ENCODE measurements at places on chromosomes 4 and X. TPM values are rescaled to one million over a fixed set of nuclear protein-coding genes. Genes with fewer than 3 reads are reported as not detected.

DNA sequence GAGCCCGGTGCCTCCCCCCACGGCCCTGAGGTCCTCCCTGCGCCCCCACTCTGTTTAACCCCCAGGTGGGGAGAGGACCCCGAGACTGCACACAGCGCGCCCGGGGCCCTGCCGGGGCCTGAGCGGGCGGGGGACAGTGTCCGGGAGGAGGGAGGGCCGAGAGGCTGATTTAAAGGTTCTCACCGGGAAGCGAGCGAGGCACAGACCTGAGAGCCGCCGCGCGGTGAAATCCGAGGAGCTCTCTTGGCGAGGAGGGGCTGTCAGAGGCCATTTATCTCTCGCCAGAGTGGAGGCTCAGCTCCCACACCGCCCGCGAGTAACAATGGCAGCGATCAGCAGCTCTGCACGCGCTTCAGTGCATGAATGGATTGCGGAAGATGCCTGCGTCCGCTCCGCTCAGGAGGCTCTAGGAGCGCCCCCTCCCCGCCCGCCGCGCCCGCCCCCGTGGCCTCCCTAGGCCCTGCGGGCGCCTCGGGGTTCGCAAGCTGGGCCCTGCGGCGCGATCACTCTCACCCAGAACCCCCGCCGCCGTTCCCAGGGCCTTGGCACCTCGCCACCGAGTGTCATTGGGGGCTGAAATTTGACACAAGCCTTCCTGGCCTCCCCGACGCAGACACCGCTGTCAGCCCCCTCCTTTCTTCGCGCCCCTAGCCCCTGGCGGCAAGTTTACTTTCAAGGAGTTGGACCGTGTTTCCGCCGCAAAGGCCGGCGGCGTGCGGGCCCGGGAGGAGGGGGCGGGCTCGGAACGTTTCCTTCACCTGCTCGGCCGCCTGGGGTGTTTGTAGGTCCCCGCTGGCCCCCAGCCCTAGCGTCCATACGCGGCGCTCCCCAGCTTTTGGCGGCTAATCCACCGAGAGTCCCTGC lies 48.7 kb upstream of the BCOR start:
- DNase-seq: no peak

The IKBKG gene
- total RNA-seq: 18.1 TPM

- DNase-seq: no peak
Measured at GRCh38 chr4:109969919-109970318, 57.2 kb downstream of the EGF start.

DNA sequence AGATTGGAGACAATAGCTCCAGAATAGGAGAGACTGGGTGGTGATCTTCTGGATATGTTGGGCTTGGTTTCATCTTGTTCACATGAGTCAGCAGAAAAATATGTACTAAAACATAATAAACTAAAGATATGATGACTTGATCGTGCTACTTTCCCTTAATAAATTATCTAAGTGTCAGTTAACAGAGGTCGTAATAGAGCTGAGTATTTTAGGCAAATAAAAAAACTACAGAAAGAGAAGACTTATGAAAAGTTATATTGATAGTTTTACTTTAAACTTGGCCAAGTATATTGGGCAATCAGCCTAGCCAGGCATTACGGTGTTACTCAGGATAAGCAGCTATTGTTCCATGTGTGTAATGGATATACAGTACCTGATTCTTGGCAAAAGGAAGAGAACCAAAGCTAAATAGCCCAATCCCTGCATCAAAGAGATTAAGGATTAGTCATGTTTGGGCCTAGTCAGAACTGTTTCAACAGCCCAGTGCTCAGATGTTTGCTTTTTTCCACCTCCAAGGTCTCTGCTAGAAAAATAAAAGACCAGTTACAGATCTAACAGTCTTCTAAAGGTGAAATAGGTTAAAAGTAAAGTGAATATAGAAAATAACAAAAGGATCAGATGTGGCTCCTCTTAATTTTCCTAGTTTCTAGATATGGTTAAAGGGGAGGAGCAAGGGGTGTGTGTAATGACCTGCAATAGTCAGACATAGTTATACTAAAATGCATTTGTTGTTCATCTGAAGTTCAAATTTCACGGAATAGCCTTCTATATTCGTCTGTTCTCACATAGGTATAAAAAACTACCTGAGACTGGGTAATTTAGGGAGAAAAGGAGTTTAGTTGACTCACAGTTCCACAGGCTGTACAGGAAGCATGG lies 262.6 kb downstream of the ADGRL3 start:
- no peak for DNase-seq

The HSFX4 gene
- not detected for total RNA-seq

The HELT gene
- total RNA-seq: 0.35 TPM

The ZBTB49 gene
- 6.8 TPM for total RNA-seq

- no peak for DNase-seq
Measured at GRCh38 chr4:127140306-127140705, 492.5 kb upstream of the INTU start.

The ODAPH gene
- total RNA-seq: not detected

The S100G gene
- not detected for total RNA-seq

GRCh38 chrX:30864383-30864785 lies 24.7 kb downstream of the TAB3 start:
- no peak for DNase-seq

DNA sequence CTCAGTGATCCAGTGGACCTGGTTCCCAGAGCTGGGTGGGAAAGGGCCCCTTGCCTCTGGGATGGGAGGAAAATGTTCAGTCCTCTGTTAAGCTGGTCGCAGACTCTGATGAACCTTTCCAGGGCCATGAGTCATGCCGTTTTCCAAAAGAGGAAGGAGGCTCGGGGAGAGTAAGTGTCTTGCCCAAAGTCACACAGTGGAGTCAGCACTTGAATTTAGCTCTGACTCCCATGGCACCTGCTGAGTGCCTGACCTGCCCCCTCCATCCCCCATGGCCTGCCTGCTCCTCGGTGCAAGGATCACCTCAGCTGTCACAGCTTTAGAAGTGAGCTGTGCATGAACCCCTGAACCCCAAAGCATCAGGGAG lies 14.0 kb upstream of the KIAA0232 start:
- no peak for DNase-seq

GRCh38 chr4:147510962-147511668 lies 30.2 kb downstream of the EDNRA start:
- DNase-seq: no peak

DNA sequence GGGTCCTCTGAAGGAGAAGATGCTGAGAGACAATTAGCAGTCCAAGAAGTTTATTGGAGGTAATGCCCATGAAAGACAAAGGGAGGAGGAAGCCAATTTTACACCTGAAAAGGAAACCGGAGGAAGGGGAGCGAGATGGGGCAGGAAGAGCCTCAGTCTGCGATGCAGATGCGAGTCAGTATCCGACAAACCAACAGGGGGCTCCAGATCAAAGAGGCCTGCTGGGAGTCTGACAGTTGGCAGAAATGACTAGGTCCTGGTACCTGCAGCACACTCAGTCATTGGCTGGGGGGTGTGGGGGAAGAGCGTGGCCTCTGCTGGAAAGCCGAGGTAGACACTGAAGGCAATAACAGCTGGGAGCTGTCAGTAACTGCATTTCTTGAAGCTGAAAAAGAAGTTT lies 231.1 kb upstream of the CENPE start:
- DNase-seq: peak; percentile 77

DNA sequence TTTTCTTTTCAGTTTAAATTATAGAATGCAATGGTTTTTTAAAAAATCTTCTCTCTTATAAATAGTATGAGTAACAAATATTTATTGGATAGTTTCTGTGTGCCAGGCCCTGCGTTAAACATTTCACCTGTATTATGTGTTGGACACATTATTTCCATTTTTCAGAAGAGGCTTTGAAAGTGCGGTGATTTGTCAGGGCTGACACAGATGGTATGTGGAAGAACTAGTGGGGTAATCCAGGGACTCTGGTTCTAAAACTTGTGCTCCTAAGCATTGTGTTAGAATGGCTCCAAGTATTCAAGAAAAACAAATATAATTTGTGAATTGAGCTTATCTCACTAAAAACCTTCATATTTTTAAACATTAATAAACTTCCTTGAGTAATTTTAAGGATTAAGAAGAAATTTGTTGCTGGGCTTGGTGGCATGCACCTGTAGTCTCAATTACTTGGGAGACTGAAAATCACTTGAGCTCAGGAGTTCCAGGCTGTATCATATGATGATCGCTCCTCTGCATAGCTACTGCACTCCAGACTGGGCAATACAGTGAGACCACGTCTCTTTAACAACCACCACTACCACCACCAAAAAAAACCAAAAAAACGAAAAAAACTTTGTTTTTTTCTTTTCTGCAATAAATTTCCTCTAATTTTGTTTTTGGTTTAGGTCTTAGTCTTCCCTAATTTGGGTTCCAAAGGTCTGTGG lies 40.0 kb downstream of the RAPGEF2 start:
- DNase-seq: no peak

- no peak for DNase-seq
Measured at GRCh38 chr4:79650794-79651431, 242.9 kb upstream of the GK2 start.

DNA sequence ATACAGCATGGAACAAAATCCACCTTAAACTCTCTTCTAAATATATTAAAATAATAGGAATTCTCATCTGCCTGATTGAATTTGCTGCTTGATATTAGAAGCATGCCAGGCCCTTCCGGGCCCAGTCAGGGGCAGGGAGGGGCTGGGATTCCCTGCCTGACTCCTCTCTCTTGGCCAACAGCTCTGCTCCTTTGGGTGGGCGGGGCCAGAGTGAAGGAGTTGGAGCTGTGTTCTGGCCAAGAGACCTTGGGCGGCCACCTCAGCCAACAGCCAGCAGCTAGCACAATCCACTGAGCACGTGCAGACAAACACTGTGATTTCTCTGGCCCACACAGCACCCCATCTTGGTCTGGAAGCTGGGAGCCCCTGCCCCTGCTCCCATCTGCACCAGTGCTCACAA lies 140.3 kb downstream of the PJA1 start:
- no peak for DNase-seq

The NFXL1 gene
- 27.7 TPM for total RNA-seq

The CENPVL2 gene
- total RNA-seq: 2.9 TPM

- DNase-seq: peak; percentile 82
Measured at GRCh38 chr4:163332526-163333406, at the start of gene NPY1R. Gene NPY1R (minus strand): TSS chr4:163332596. CDS start chr4:163326554, 6,042 bp downstream.

- no peak for DNase-seq
Measured at GRCh38 chrX:68503836-68504636, 5.2 kb downstream of the YIPF6 start.

The EDNRA gene
- total RNA-seq: 3.3 TPM

The DCAF8L2 gene
- not detected for total RNA-seq

- no peak for DNase-seq
Measured at GRCh38 chr4:58274553-58274952, 1164.4 kb upstream of the IGFBP7 start.

GRCh38 chr4:168892475-168892874 lies 117.6 kb downstream of the CBR4 start:
- no peak for DNase-seq

DNA sequence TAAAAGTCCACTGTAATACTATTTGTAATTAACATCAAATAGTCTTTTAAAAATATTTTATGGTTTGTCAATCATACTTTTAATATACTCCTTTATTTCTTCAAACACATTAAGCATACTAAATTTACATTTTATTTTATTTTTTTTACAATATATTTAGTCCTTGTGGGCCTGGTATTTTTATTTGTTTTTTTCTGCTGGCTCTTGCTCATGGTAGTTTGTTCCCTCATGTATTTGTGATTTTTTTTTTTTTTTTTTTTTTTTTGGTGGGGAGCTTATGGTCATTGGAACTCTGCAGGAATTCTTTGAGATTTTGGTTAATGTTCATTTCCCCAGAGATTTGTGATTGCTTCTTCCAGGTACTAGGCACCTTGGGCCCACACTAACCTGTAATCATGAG lies 185.5 kb downstream of the PDGFRA start:
- DNase-seq: no peak

The PPEF1 gene
- 0.34 TPM for total RNA-seq

- DNase-seq: no peak
Measured at GRCh38 chr4:52890521-52890791, 28.3 kb downstream of the RASL11B start.

DNA sequence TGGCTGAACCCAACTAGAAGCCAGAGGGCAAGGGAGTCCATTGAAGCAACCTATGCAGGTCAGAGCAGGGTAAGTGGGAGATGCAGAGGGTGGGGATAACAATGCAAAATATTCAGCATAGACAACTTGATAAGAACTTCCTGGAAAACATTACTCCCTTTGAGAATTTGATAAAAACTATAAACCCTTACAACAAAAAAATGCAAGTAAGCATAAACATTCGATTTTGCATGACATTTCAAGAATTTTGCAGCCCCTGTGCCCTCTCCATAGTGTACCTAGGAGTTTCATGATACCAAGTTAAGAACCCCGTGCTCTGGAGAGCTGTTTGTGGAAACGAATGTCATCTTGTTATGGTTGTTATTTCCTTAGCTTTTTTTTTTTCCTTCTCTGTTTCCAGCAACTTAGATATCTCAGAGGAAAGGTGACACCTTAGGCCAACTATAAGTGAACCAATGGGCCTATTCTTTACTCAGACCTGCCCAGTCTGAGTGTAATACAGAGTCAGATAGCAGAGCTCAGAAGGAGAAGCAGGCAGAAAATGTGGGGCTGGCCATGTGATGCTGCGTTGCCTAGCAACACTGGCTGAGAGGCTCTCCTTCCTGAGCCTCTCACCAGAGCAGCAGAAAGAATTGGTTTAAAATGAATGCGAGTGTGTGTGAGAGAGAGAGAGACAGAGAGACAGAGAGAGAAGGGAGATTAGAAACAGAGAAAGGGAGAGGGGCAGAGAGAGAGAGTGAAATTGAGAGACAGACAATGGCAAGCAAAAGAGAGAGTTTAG lies 36.7 kb upstream of the GABRQ start:
- DNase-seq: no peak

- no peak for DNase-seq
Measured at GRCh38 chr4:186622788-186623464, 67.6 kb upstream of the MTNR1A start.

Measured in H1 (cell line).